ENCODE measurements at places on chromosomes 1 and 21.

DNA sequence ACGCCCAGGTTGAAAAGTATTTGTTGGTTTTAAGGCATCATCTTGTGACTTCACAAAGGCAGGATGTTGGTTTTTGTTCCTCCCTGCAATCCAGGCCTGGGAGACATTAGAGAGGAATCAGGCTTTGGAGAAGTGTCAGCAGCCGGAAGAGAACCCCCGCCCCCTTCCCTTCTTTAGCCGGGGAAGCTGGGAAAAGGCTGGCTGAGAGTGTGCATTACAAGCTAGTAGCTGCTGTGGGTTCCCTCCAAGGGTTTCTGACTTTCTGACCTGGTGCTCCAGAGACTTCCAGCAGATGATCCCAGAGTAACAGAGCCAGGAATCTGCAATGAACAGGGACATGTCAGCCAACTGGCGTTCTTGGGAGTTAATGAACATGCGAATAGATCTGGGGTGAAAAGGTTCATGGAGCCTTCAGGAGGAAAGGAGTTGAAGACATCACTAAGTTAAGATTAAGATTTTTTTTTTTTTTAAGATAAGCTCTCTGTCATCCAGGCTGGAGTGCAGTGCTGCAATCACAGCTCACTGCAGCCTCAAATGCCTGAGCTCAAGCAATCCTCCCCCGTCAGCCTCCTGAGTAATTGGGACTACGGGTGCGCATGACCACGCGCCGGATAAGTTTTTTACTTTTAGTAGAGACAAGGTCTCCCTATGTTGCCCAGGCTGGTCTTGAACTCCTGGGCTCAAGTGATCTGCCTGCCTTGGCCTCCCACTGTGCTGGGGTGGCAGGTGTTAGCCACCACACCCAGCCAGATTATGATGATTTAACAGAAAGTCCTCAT, 7.5 kb downstream of the DISP3 start:
- DNase-seq: no peak

GRCh38 chr1:54867717-54868057, 19.3 kb downstream of the DHCR24 start:
- no peak for DNase-seq

DNA sequence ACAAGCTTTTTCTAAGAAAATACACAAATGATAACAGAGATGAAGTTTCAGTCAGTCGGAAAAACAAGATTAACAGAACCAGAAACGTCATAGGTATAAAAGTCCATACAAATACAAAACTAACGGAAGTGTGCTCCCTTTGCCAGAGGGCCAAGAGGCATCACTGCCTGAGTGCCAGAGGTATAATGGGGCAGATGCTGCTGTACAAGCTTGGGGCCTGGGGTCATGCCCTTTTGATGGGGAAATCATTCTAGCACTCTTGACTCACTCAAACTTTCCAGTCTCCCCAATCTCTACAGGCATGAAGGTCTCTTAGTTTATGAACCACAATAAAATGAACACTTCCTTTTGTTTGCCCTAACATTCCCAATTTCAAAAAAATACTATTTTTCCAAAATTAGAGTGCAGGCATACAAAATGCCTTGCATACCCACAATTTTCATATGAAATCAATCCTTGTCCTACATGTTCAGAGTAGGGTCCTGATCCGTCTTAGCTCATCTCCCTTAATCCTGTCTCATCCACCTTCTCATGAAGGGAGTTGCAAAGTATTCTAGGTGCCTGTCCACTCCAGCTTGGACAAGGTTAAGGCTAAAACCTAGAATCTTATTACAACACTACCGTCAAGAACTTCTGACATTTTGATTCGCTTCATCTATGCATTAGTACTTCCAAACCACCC, 1.5 kb downstream of the RPL22 start:
- no peak for DNase-seq

DNA sequence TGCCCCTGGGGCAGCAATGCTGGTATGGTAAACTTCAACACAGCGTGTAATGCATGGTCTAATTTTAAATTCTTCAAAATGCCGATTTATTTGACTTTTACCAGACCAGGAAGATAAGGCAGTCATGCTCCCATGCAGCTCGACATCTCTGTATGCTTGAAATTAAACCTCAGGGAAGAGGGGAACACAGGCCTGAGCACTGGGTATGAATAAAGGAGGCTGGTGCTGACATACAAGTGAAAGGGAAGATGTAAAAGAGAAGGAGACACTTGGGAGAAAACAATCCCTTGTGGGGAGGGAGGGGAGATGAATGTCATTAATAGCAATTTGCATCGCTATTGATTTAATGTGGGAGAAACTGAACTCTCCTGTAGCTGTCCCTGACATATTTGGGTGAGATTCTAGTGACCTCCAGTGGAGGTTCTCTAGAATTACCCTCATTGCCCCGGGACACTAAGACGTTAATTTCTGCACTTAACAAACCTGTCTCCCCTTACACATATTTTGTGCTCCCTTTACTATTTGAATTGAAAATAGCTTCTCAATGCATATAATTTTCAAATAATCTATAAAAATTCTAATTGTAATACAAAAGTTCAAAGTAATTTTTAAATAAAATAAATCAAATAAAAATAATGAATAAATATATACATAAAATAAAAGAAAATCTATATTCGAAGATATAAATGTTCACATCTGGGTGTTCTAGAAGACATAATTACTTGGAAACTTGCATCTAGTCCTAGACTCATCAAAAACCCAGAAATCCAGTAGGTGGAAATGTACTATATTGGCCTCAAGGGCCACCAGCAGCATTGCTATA, 283.1 kb downstream of the LMX1A start:
- DNase-seq: no peak

DNA sequence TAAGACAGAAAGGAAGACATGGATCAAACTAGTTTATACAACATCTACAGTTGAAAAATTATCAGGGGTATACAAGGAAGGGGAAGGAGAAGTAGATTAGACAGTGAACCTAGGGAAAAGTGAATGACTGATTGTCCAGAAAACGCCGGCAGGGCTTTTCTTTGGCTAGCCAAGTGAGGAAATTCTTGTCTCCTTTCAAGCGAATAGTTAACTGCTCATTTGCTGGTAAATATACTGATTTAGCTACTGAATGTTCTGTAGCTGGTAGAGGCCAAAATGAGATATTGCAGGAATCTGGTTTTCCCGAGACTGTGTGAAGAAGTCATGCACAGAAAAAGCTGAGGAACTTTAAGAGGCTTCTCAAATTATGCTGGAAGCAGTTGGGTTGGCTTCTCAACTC, 128.5 kb upstream of the ZNHIT6 start:
- DNase-seq: no peak

DNA sequence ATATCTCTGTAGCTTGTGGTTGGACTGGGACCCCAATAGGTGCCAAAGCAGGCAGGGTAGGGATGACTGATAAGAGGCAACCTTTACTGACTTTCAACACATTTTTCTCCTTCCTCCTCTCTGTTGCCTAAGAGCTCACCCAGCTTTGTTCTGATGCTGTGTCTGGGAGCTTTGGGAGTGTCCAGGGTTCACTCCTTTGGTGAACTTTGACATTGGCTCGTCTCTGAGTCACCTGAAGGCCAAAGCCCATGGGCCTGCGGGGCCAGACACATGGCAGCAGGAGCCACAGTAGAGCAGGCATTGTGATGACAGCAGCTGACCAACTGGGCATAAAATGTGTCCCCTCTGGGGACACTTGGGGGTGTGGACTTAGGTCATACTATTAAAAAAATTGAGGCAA, 99.5 kb upstream of the ZNF644 start:
- no peak for DNase-seq

- no peak for DNase-seq
These were observed 80.1 kb downstream of the RRAGC start for GRCh38 chr1:38779491-38779890.

GRCh38 chr1:245169376-245169775, 14.6 kb downstream of the KIF26B start:
- DNase-seq: peak; percentile 73

Measured in islet precursor cell (in vitro differentiated cells).